NCI-H1105 (cell line): ENCODE measurements at places on chromosomes 3 and 15.

DNA sequence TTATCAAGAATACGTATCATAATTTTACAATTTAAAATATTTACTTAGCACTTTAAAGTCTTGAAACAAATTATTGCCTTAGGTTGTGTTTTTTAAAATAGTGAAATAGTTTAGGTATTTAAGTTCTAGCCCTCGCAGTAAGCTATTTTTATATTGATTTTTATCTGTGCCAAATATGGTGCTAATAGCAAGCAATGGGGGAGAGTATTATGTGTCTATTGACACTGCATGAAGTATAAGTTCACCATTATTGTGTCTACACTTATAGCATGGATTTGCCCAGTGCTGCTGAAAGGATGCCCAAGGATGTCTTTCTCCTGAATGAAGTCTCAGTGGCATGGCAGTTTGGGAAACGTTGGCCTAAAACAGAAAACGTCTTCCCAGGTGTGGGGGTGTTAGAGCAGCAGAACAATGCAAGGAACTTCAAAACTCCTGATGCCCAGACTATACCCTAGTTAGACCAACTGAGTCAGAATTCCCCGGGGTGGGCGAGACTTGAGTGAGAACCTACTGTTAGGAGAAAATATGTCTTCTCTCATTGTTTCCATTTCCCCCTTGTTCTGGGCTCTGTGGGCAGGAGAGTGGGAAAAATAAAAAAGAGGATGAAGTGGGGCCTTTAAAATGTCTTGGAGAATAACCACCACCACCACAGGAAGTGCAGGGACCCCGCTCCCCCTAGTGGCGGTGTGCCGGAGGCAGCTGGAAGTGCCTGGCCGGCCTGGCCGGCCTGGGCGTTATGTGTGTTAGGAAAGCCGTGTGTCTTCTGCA is 104.2 kb upstream of the SLC7A14 start:
- peak; percentile 15 for DNase-seq

DNA sequence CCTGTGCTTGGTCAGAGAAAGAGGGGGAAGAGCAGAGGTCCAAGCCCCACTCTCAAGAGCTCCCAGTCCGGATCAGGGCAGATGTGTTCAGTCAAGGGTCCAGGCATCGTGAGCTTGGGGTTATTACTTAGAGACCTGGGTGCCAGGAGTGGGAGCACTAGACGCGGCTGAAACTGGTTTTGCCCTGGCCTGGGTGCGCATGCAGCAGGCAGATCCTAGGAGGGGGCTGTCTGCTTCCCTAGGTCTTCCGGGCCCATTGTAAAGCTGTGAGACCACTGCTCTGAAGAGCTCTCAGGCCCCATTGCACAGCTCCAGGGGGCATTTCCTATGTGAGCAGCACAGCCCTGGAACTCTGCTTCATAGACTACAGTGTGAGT is 204.9 kb upstream of the LINGO1 start:
- DNase-seq: no peak

DNA sequence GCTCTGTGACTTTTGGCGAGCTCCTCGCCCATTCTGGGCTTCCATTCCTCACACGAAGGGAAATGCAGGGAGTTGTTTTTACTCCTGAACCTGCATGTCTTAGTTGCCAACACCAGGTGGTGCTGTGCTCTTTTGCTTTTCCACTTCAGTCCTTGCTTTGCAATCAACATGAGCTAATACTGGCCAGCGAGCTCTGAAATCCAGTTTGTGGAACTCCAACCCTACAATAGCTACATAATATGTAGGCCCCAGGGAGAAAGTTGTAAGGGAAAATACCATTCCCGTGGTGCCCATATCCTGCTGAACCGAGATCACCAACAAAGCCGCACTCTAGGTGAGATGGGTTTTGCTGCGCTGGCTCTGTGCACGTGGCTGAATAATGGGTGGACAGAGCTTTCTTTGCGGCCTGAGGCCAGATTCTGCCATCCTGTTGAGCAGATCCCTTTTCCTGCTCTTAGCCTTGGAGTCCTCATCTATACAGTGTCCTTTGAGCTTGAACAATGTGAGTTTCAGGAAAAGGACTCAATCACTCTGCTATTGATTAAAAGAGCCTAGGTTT is 25.0 kb downstream of the LSM3 start:
- peak; percentile 20 for DNase-seq

DNA sequence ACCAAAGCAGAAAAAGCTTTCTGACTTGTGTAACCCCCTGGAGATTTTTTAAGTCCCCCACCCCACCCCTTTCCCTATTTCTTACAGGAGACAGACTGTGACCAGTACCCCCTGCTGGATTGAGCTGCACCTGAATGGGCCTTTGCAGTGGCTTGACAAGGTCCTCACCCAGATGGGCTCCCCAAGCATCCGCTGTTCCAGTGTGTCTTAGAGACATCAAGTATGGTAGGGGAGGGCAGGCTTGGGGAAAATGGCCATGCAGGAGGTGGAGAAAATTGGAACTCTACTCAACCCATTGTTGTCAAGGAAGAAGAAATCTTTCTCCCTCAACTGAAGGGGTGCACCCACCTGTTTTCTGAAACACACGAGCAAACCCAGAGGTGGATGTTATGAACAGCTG is 64.1 kb downstream of the AAGAB start:
- no peak for DNase-seq

DNA sequence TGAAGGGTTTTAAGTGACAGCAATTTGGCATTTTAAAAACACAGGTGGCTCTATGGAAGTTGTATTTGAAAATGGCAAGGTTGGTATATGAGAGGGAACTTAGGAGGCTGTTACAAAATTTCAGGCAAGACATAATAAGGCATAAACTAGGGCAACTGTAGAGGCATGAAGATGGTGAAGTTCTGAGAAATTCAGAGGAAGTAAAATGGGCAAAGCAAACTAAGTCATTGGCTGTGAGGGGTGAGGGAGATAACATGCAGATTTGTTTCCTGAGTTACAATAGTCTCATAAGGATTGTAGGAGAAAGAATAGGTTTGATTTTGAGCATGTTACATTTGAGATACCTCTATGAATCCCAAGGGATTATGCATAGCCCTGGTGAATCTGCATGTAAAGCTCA is 302.9 kb upstream of the ARHGEF26 start:
- no peak for DNase-seq

- no peak for DNase-seq
These were observed 242.0 kb upstream of the ARRDC4 start for GRCh38 chr15:97718509-97718908.

- no peak for DNase-seq
These were observed 19.0 kb upstream of the DIPK2A start for GRCh38 chr3:143952569-143953072.

DNA sequence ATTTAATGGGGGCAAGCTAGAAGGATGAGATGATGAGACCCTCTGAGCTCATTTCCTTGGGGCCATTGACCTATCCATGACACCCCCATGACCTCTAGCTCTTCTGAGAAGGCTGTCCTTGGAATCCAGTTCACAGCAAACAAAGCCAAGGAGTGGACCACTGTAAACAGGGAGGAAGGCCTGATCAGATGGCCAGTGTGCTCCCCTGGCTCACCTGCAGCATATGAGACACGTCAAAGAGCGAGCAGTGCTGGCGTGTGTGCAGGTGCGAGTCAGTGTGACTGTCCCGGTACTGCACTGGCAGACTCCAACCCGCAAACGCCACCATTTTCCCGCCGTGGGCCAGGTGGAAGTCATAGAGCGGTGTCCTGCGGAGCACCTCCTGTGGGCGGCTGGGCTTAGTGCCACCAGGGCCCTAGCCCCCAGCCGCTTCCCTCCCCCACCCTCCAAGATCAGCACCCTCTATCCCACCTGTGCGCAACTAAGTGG is 339 bp downstream of the AMT start:
- DNase-seq: no peak

- no peak for DNase-seq
These were observed 64.3 kb downstream of the KLF13 start for GRCh38 chr15:31390777-31391486.
